ENCODE measurements at places on chromosomes 7 and 10. TPM values are rescaled to one million over a fixed set of nuclear protein-coding genes. Genes with fewer than 3 reads are reported as not detected.

ACTA2 gene
- total RNA-seq = 10.6 TPM

UNCX gene
- not detected for total RNA-seq

GPR37 gene
- not detected for total RNA-seq

RNF32 gene
- total RNA-seq = 1.8 TPM

MBL2 gene
- total RNA-seq = not detected

FAM180A gene
- not detected for total RNA-seq

Data from activated naive CD4-positive, alpha-beta T cell treated with anti-CD3 and anti-CD28 coated beads, Interleukin-2, amount 50 U/mL, for 72 hours (primary cell).